ENCODE measurements at places on chromosomes 7 and 10.

DNA sequence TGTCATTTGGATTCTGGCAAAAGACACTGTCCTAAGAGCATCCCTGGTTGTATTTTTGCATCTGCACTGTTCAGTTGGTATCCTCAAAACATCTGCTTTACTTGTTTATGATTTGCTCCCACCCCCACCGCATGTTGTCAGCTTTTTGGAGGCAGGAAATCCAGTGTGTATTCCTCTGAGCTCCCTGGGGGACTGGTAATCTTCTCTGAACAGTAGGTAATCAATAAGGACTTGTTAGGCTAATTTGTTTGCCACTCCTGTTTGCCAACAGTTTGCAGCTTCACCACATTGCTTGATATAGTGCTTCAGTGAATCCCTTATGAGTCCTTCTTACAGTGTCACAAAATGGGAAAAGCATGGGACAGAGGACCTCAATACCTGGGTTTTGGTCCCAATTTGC is 49.1 kb downstream of the FEZF1 start:
- DNase-seq = no peak

DNA sequence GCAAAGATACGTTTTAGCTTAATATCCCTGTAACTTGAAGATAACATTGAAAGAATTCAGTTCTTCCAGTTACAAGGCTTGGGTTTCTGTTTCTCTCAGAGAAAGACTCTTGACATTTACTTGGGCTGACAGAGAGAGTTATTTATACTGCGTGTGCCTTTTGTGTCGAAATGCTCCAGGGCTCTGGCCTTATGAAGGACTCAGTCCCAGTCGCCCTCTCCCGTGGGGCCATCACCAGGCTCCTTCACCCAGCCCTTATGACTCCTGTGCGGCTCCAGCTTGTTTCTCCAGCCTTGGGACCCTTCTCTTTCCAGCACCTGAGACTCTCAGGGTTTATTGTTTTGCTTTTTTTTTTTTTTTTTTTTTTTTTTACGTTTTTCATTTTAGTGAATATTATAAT is 242.3 kb upstream of the DKK1 start:
- no peak for DNase-seq

- no peak for DNase-seq
Measured at GRCh38 chr10:29709484-29710002, 74.8 kb upstream of the SVIL start.

DNA sequence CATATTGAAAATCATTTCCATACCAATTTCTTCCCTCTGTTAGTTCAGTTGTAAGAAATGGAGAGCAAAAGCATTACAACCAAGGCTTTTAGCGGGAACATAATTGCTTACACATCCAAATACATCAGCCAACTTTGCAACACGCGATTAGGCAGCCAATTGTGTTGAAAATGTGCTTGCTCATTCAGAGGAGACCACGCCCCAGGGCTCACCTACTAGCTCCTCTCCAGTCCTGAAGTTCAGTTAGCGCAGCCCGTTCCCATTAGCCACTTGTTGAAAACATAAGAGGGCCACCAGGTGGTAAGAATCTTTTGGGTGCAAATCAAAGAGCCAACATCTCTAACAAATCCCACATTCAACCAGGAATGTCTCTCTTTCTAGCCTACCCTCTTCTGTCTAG is 213.2 kb upstream of the MDFIC start:
- peak; percentile 69 for DNase-seq

- DNase-seq = no peak
Measured at GRCh38 chr7:133540096-133540860, 287.4 kb downstream of the EXOC4 start.

DNA sequence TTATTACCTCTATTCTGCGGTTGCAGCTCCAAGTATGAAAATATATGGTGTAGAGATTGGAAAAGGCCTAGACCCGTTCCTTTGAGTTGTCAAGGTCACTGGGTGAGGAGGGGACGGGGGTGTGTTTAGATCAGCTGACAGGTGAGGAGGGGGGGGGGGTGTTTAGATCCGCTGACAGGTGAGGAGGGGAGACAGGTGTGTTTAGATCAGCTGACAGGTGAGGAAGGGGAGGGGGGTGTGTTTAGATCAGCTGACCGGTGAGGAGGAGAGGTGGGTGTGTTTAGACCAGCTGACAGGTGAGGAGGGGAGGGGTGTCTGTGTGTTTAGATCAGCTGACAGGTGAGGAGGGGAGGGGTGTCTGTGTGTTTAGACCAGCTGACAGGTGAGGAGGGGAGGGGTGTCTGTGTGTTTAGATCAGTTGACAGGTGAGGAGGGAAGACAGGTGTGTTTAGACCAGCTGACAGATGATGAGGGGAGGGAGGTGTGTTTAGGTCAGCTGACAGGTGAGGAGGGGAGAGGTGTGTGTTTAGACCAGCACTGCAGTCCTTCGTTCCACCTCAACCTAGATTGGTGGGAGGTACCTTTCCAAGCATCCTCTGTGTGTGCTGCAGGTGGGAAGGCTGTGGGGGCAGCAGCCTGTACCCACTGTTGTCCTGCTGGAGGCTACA is 655.0 kb upstream of the ADARB2 start:
- DNase-seq = no peak

DNA sequence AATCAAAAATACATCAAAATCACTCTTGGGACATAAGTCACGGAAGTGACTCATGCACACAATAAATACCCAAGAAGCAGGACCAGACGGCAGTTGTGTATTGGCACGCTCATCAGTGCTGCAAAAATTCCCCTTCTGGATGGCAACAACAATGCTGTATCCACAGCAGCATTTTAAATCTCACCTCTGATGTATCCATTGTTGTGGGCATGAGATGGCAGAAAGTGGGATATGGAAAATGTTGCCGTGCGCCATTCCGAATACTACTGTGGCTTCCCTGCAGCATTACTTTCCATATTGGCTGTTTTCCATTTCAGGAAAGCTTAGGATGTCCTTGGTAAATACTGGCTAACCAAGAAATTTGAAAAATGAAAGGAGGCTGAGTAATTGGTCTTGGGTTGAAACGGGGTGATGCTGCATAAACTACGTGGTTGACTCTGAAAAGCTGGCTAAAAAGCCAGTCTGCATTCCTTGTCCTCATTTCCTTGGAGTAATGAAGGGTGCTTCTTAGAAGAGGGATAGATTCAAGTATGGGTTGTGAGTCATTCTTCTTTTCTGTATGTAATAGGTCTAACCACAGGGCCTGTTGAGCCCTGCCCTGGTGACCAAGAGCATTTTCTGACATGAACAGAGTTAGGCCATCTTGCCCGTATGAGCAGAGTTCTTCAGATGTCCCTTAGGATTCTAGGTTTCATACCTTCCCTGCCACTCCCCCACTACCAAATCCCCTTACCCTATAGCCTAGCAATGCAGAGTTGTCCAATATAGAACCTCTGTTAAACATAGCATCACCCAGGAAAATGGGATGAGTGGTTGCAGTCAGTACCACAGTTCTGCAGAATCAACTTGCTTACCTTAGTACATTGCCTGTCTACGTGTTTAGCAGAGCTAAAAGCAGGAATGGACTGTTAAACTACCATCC is 36.3 kb upstream of the TOMM7 start:
- no peak for DNase-seq
